Esophagus mucosa (tissue), 1 donor: ENCODE measurements at places on chromosomes 12 and 14. TPM values are rescaled to one million over a fixed set of nuclear protein-coding genes. Genes with fewer than 3 reads are reported as not detected.

GRCh38 chr12:111215881-111216280, 153.0 kb downstream of the PHETA1 start:
- ATAC-seq = no peak

GRCh38 chr14:55190906-55191202, 531 bp downstream of the DLGAP5 start:
- ATAC-seq = peak; percentile 3

DNA sequence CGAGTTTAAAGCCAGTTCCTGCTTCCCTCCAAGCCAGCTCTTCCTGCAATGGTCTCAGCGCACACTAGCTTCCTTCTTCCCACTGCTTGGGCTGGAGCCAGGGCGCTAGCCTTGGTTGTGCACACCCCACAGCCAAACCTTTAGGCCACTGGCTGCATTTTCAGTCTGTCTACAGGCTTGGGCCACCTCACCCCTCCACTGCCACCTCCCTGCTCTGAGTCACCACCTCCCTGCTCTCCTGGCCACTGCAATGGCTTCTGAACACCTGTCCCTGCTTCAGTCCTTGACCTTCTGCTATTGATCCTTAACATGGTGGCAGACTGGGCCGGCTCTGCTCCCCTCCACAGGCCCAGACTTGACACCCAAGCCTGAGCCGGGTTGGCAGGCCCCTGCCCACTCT, 151.1 kb downstream of the RBM19 start:
- peak; percentile 80 for ATAC-seq

DNA sequence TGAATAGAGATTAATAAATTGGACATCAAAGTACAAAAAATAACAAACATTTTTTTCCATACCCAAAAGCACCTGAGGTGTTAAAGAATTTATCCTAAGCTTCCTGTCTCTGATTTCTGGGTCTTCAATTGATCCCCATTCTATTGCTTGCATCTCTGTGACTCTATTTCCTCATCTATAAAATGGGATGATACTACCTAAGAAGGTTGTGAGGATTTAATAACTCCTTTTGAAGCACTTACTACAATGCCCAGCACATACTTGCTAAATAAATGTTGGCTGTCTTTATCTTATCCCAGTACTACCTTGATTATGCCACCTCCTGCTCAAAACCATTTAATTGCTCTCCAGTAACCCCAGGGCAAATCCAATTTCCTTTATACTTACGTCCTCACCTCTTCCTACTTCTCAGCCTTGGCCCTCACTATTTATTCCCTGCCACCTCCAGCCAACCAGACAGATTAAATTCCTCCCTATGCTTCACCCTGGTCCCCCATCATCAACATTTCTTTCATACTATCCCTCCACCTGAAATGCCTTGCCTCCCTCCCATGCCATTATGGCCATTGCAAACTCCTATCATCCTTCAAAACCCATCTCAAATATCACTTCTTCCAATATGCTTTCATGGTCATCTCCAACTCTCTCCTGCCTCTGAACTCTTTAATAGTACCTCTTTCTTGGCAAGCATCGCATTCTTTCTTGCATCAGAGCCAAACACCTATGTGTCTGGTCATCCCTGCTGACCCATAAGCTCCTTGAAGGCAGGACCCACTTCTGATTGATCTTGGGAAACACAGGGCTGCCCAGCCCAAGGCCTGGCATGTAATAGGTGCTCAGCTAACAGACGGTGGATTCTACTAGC, 7.9 kb upstream of the ASIC1 start:
- no peak for ATAC-seq

DNA sequence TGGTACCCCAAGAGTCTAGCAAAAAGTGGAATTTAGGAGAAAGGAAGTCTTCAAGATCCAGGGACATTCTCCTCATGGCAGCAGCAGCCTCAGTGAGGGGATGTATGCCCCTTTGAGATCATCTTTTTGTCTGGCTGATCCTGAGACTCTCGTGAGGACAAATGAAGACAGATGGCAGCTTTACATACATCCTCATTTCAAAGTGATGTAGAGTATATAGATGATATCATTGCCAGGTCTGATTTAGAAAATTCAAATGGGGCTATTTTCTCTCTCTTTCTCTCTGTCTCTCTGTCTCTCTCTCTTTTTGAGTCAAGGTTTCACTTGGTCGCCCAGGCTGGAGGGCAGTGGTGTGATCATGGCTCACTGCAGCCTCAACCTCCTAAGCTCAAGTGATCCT, 61.5 kb downstream of the E2F7 start:
- no peak for ATAC-seq

The ZNF410 gene
- total RNA-seq = 33.2 TPM

The RNASE1 gene
- 8.6 TPM for total RNA-seq

The SNRPF gene
- 33.6 TPM for total RNA-seq
